ENCODE measurements at places on chromosomes 2 and 18.

GRCh38 chr18:36706134-36706881 lies 122.5 kb downstream of the TPGS2 start:
- no peak for DNase-seq

GRCh38 chr18:8081872-8082553 lies 514.9 kb downstream of the PTPRM start:
- DNase-seq, result no peak

DNA sequence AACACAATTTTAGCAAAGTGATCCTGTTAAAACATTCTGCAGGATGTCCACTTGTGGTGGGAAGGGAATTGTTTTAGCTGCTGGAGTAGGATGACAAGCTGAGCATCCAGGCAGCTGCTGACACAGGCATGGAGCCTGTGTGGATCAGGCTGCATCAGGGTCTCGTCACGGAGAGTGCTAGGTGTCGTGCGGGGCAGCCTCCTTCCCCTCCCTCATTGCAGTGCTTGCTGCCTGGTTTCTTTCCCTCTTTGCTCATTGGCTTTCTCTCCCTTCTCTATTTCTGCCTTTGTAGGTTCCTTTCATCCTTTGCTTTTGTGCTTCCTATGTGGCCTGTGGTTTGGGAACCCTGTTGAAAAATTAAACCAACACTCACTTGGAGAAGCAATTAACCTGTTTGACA lies 172.9 kb downstream of the TPGS2 start:
- no peak for DNase-seq

DNA sequence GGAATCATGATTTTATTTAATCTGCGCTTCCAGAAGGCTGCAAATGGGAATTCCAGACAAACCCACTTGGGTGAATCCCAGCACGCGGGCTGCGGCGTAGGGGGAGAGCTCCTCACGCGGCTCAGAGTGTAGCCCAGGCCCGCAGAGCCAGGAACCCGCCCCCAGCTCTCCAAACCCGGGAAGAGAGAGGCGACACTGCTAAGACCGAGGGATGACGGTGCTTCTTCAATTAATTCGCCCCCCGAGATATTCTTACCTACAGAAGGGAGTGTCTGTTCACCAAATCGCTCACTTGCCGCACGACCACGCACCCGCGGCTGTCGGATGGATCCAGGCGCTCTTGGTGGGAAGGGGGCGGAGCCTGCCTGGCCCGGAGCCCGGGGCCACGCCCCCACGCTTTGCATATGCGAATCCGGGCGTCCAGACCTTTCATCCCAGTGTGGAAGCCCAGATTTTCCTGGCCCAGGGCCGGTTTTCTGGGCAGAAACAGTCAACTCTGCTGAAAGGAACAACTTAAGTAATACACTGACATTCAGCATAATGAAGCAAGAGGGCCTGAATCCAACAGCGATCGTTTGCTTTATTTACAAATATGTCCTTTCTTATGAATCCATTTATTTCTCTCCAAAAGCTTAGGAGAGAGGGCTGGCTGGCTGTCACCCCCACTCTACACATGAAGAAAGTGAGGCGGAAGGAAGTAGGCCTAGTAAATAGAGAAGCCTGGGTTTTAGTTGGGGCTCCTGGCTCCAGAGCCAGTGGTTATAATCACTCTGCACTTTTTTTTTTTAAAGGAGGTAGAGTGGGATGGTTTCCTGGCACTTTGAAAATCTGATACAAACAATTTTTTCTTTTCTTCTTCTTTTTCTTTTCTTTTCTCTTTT lies at the start of gene SLC19A3:
SLC19A3 (minus strand) TSS at position 342 of the 881 bp plus-strand sequence. CDS start 15,710 bp downstream, outside the sequence.
- DNase-seq, result no peak

DNA sequence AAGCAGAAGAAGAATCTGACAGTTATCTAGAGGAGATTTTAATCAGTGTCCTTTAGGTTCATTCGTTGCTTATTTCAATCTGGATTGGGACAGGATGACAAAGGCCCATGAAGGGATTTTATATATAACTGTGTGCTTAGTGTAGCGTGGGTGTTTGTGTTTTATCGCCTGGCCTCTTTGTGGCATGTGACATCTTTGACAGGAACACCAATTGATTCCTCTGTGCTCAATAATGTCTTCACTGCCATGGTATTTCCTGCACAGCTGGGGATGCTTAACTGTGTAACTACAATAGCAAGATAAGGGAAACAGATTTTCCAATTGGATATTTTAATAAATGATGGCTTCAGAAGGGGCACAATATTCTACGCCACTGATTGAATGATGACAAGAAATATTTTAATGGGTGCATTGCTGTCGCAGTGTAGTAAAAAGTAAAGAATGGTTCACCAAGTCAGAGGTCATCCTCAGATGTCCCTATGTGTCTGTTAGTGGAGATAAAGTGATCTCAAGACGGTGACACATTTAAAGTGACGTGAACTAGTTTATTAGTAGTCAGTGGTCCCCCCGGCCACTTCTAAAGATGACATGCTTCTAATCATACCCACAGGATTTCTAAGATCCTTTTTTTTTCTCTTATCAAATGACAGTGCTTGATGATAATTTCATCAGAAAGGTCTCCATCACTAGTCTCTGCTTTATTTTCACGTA lies 160.4 kb downstream of the AGAP1 start:
- no peak for DNase-seq

DNA sequence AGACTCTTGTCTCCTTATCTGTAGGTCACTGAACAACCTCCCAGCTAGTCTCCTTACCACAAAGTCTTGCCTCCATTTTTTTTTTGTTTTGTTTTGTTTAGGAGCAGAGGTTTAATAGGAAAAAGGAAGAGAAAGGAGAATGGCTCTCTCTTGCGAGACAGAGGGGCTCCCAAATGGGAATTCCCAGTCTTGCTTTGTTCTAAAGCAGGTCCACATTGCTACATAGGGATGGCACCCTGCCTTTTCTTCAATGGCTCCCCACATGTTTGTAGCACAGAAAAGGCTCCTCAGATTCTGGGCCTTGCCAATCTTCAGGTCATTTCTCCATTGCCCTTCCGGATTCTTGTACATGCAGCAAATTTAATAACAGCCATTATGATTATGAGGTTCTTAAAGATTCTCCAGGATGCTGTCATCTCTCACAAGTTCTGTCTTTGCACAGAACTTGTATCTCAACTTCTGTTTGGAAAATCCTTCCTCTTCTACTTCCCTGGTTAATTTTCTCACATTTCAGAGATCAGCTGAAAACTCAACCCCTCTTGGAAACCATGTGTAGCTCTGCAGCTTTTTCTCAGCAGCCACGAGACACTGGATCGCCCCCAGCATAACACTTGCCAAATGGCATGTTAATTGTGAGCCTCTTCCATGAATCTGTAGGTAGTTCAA lies 23.6 kb downstream of the IL1F10 start:
- no peak for DNase-seq

GRCh38 chr2:192165842-192166241 lies 28.9 kb downstream of the TMEFF2 start:
- no peak for DNase-seq

DNA sequence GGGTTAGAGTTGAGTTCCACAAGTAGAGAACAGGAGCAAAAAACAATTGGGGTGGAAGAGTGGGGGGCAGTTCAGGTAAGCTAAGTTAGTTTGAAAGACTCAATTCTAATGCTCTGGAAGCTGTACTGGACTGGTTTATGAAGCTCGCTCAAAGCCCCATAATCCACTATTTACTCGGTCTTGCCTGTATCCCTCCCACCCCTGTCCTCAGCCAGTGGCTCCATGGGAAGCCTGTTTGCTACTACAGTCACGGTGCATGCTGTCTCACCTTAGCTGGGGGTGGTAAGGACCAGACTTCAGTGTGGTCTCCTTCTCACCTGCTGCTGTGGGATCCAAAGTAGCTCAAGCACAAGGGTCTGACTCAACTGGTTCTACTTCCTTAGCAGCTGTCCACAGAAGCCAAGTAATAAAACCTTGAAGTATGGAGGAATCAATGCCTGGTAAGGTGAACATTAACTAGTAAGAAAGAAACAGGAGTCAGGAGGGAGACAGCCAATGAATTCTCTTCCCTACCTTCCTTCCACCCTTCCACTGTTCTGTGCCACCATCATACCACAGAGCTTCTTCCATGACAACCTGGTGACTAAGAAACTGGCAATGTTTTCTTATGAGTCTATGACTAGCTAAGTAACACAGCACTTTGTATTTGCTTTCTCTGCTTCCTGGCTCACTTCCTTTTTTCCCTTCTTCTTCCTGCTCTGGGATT lies 230.8 kb downstream of the SRBD1 start:
- DNase-seq, result no peak

- no peak for DNase-seq
These were observed 537.4 kb downstream of the CPS1 start for GRCh38 chr2:211093743-211094303.

DNA sequence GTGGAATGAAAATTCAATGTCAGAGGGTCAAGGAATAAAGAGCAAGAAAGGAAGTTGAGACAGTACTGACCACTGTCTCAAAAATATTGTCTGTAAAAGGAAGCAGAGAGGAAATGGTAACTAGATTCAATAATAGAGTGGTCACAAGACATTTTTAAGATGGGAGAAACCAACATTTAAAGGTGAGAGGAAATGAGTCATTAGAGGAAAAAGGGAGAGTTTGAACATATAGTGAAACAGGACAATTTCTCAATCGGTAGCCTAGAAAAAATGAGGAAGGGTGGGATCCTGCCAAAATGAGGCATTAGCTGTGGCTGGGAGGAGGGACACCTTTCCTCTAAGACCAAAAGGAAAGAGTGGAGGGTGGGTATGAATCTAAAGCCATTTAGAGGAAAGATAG lies 288.5 kb downstream of the SP3 start:
- DNase-seq, result no peak

DNA sequence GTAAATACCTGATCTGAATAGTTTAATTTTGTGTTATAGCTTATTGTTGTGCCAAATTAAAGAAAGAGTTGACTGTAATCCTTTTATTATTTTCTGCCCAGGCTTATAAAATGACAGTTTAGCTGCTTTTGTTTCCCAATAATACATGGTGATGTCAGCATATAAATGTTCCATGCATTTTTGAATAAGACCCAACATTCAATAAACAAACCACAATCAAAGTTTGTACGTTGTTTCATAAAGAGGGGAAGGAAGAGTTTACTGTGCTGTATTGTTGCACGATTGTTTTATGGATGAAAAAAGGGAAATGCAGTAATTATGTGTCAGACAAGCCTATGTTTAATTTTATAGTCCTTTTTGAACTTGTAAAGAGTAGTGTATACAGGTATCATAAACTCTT lies 177.2 kb upstream of the SCN7A start:
- DNase-seq, result no peak

DNA sequence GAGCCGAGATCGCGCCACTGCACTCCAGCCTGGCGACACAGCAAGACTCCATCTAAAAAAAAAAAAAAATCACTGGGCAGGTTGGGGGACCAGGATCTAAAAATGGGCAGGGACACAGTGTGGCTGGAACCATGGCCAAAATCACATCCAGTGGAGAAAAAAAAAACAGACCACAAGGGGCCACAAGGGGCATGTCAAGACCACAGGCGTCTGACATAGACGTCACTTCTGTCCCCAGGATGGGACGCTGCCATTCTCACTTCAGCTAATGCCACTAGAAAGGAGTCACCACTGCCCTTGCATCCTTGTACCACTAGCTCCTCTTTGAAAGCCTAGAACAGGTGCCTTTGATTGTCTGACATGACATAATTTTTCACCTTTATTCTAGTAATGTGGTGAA lies 2.5 kb upstream of the POMC start:
- DNase-seq, result no peak

DNA sequence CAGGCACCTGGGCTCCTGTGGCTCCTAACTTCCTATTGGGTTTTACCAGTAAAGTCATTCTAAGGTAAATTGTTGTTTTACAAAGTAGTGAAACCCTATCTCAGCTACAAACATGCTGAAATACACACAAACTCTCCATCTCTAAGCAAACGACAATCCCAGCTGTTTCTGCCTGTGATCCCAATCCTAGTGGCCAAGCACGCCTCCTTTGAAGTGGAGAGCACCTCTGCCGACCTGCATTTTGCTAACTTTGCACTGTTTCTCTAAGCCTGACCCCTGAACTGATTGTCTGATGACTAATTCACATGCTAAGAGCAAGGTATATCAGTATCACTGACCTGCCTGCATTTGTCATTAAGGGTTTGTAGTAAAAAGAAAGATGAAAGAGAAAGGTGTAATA lies 124.3 kb downstream of the PAX3 start:
- DNase-seq, result no peak

DNA sequence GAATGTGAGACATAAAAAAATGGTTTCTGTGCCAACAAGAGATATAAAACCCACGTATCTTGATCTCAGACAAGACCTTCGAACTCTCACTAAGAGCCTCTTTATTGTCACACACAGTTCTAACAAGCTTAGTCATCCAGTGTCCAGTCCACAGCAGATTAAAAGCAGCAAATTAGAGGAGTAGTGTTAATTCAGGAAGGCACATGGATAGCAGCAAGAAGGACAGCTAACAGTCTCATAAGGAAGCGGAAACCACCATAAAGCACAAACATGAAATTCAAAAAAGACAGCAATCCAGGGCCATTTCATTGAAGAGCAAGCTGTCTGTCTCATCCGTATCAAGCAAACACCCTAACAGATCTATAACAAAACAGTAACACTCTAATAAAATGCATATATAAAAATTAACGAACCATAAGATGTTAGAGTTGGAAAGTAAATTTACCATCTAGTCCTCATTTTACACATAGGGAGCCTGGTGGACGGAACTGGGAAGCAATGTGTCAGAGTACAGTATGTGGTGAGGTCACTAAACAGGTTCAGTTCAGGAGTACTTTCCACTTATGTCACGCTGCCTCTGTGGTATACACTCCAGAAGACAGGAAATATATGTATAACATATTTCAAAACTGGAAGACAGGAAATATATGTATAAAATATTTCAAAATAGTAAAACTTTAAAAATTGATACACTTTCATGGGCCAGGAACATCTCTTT lies 18.3 kb downstream of the AAK1 start:
- DNase-seq, result no peak

DNA sequence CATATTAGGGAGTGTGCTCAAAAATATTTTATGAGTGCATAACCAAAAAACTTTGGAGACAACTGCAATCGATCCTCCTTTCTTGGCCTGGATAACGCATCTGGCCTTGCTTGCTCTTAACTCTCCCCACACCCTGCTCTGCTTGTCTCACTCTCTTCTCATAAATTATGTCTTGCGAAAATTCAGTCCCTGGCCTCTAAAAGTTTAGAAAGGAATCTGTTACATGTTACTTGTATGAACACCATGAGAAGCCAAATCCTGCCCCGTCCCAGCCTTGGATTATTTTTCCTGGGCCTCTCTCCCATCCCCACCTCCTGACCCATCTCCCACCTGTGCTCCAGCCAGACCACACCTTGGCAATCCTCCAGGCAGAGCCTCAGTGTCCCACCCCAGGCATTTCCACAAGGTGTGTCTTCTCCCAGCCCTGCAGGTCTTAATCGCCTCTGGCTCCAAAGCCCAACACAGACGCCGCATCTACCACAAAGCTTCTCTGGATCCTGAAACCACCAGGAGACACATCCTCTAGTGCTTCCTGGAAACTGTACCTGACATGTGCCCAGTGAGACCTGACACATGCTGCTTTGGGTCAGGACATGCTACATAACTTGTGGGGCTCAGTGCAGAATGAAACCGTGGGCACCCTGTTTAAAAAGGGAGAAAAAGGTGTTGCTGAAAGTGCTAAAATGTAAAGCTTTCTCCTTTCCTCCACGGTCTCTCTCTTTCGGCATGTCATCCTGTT lies 99.6 kb upstream of the ST3GAL5 start:
- no peak for DNase-seq

Measured in CD4-positive, alpha-beta T cell (primary cell).